ENCODE measurements at places on chromosomes 2 and 18.

- no peak for DNase-seq
These were observed 167.1 kb upstream of the RBMS1 start for GRCh38 chr2:160660741-160661140.

DNA sequence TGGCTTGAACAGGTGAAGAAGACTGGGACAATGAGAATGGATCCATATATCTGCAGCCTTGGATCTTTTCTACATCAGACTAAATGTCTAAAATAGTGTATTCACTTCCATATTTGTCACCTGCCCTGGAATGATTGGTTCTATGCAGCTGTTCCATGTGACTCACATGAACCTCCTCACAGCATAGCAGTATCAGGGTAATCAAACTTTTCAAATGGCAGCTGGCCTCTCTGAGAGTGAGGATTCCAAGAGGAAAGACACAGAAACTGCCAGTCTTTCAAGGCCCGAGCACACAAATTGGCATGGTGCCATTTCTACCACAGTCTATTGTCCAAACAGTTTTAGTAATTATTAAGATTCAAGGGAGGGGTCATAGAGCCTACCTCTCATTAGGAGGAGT is 859.3 kb downstream of the BCL11A start:
- DNase-seq = peak; percentile 14

DNA sequence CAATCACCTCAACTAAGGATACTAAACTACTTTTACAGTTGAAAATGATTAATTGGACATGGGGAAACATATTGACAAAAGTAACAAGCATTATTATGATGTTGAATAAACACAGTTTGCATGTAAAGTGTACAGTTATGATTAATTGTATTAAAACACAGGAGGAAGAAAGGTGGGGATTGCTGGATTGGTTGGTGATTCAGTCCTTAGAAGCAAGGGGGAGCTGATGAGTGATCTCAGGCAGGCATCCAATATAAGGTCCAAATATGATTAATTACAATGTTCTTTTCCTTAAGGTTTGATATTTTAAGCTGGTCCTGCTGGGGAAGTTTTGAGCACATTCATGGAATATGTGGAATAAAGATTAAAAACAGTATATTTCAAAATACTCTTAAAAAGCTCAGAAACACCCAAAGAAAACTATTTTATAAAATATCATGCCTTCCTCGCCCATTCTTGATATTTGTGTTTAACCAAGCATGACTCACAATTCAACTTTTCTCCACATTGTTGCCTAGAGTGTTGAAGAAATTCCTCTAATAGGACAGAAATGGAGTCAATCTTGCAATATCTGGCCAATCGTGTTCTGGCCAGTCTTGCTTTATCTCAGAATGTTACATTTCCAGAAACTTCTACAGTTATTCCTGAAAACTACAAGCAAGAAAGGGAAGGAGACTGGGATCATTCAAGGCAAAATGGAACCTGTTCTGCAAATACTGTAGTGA is 268.2 kb downstream of the RPIA start:
- no peak for DNase-seq

- no peak for DNase-seq
These were observed 153.8 kb upstream of the ACAA2 start for GRCh38 chr18:49967171-49967570.

DNA sequence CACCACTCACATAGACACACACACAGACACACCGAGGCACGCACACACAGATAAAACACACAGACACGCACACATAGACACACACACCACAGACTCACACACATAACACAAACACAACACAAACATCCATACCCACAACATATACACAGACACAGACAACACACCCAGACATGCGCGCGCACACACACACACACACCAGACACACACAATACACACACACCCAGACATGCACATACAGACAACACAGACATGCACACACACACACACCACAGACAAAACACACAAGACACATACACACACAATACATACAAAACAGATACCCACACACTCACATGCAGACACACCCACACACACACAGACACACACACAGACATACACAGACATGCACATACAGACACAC is 95.4 kb upstream of the SMAD7 start:
- no peak for DNase-seq

DNA sequence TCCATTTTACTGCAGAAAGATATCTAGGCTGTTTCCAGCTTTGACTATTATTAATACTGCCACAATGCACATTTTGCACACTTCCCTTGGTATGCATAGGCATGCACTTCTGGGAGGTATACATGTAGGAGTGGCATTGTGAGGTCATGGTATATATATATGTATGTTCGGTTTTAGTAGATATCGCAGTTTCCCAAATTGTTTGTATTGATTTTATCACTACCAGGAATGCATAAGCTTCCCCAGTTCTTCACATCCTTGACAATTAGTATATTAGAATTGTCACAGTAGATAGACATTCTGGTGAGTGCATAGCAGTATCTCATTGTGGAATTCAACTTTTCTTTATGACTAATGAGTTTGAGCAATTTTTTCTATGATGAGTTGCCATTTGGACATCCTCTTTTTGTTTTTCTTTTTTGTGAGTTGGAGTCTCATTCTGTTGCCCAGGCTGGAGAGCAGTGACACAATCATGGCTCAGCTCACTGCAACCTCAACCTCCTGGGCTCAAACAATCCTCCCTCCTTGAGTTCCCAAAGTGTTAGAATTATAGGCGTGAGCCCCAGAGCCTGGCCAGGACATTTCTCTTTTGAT is 4.2 kb upstream of the GRB14 start:
- no peak for DNase-seq

- peak; percentile 60 for DNase-seq
These were observed 142.4 kb upstream of the ZNF236 start for GRCh38 chr18:76679945-76680344.

- no peak for DNase-seq
These were observed 42.8 kb upstream of the MAL start for GRCh38 chr2:94982675-94983074.

DNA sequence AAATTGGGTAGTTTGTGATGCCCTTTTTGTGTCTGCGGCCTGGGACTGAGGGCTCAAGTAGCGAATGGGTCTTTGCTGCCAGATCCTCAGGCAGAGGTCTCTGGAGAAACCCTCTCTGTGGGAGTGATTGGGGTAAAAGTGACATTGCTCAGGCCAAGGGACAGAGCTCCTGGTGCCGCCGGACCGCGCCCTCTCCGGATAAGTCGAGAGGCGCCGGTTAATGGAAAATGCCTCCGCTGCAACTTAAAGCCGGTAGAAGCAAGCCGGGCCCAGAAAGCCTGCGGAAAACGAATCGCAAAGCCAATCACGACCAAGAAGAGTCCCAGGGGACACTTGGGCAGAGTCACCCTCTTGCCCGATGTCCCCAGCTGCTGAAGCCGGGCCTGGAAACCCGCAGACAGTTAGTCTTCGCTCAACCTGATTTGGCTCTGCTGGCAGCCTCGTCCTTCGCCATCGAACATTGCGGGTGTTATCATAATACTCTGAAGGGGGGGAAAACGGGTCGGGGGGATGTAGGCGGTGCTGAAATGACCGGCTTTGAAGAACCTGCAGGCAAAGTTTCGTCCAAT is 352 bp upstream of the HOXD12 start:
- DNase-seq = no peak

GRCh38 chr2:162256591-162256991 is 13.3 kb upstream of the FAP start:
- DNase-seq = no peak

DNA sequence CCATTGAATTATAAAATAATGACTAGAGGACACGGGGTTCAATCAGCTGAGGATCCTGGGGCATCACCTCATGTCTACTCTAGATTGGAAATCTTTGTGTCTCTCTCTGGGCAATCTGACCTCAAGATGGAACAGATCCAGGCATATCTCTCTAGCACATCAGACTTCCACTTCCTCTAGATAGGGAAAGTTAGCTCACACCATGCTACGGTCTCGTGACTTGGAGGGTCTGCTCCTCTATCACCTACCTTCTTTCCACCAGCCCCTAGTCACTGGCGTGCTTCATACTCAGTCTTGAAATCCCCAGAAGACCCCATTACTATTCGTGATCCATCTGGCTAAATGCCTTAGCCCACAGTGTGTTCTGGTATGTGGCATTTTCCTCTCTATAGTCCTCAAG is 148.8 kb downstream of the ANKRD44 start:
- no peak for DNase-seq

DNA sequence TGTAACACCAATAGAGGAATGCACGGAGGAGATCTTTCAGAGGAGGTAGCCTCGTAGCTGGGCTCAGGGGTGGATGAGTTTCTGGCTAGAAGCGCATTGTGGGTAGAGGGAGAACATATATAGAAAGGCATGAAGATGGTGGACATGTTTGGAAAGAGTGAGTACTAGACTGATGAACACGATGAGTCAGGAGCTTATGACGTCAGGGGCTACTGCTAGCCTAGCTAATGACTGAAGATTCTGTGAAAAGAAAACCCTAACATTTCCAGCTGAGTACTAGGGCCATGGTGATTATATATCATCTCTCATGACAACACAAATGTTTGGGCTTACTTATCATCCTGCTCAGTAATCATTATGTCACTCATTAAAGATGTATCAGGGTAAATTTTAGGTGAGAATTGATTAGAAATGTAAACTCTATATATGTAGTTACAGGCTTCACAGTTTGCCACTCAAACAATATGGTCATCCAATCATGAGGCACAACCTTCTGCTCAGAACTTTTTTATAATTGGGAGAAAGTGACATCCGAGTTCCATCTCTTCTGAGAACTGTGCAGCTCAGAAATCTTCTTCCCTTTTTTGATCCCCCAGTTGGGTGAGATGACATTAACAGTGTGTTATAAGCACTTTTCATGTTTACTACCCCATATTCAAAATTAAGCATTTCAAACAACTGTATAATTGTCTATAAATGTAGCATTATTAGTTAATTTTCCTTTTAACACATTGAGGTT is 22.2 kb upstream of the IL1RN start:
- DNase-seq = no peak

DNA sequence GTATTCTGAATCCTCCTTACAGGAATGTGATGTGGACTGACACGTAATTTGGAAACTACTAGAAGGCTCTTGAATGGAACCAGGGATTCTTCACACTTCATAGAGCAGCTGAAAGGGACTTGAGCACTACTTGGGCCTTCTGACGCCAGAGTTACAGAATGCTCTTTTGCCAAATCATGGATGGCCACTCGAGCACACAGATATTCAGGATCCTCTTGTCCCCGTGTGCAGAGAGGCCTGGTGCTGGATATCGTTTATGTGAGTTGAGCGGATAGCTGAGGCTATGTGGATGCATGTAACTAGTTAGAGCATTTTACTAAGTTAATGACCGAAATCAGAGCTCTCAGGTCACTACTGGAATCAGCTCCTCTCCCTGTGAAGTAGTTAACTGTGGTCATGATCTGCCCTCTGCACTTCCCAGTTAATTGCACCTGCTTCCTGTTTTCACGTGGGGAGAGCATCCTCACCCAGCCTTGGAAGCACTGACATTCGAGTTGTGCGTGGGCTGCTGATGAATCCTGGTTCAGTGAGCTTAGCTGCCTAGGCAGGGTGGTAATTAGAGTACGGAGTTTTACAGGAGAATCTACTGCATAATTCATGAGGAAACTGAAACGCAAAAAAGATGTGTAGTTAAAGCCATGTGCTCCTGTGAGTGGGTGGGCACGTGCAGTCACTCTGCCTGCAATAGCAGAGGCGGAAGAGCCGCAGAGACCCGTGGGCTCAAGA is 5.2 kb upstream of the TPO start:
- DNase-seq = no peak

DNA sequence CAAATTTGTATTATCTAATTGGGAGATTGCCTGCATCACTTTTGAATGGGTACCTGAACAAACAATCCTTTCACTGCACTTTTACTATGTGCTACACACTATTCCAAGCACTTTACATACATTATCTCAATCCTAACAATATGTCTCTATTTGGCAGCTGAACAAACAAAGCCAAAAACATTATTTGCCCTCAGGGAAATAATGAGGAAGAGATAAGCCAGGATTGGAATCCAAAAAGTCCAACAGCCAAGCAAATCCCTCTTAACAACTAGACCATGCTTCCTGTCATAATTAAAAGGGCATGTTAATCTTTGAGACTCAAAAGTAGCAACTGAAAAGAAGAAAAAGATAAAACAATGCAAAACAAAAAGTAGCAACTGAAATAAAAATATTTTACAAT is 32.1 kb downstream of the RPRD1A start:
- peak; percentile 59 for DNase-seq

DNA sequence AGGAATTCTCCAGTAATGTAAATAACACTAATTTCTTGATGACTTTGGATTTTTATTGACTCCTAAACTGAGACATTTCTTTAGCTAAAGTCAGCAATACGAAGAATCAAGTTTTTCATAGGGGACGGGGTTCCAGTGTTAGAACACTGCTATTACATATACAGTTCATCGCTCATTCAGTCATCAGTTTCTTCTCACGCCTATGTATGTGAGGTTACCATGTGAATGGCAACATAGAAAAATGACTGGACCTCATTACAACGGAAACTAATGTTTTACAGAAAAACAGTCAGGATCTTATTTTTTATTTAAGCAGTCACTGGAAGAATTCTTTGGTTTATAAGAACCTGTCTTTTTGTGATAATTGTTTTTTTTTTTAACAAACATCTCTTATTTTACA is 56.4 kb downstream of the THADA start:
- no peak for DNase-seq

DNA sequence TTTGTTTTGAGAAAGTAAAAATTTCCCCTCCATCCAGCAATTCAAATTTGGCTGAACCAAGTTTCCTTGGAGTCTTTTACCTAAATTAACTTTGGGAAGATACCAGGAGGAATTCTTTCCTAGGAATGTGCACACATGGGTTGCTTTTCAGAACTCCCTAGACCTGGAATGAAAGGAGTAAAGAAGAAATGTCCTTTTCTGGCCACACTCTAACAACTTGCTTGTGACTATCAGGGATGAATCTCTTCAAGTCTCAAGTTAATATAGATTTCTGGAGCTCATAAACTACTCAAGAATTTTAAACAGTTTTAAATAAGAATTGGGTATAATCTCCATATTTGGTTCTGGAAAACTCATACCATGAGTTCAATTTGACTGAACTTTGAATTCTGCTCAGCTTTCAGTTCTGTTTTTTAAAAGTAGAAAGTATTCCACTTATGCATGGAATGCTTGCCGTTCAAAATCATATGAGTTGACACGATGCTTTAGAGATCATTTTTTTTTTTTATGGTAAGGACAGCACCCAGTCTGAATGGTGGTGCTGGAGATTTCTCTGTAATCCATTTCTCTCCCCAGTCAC is 7.7 kb downstream of the RASGRP3 start:
- DNase-seq = no peak

DNA sequence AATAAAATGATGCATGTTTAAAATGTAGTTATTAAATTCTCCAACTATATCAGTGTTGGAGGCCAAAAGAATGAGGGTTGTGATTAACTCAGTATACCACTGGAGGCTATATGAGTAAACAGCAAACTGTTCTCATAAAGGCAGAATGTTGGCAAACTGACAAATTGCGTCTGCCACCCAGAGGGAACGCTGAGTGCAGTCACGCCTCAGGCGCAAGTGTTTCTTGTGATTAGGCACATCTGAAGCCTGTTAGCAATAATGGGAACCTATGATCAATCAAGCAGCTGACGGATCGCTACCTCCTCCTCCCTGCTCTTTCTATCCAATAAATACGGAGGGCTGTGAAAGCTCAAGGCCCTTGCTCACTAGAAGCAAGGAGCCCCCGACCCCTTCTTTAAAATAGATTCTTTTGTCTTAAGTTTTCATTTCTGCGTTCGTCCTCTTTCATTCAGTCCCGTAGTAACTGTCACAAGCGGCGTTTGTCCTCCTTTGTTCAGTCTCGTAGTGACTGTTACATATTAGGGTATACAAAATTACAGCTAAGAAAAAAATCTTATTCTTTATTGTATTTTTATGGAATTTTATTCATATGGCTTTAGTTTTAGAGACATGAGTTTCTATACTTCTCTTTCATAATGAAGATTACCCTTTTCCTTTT is 16.3 kb upstream of the RMND5A start:
- DNase-seq = peak; percentile 47

Measured in SHP77 (cell line).